ENCODE measurements at places on chromosomes 16 and 17. TPM values are rescaled to one million over a fixed set of nuclear protein-coding genes. Genes with fewer than 3 reads are reported as not detected.

IRX5 gene
- total RNA-seq, result 0.32 TPM

GCGR gene
- 0.07 TPM for total RNA-seq

DRC3 gene
- total RNA-seq, result not detected

DUSP14 gene
- 10.2 TPM for total RNA-seq
